Stimulated activated CD8-positive, alpha-beta memory T cell treated with anti-CD3 and anti-CD28 coated beads, Interleukin-15, amount 100 ng/mL, for 1 hour (primary cell): ENCODE measurements at places on chromosomes 1 and 21.

GRCh38 chr1:7558041-7558461, 213.0 kb upstream of the VAMP3 start:
- DNase-seq = no peak

- no peak for DNase-seq
Observed at GRCh38 chr1:31447210-31447609, 34.2 kb downstream of the SERINC2 start.

- DNase-seq = no peak
Observed at GRCh38 chr21:32918478-32919120, 107.1 kb upstream of the OLIG2 start.

- no peak for DNase-seq
Observed at GRCh38 chr1:229953736-229954326, 113.2 kb upstream of the GALNT2 start.

DNA sequence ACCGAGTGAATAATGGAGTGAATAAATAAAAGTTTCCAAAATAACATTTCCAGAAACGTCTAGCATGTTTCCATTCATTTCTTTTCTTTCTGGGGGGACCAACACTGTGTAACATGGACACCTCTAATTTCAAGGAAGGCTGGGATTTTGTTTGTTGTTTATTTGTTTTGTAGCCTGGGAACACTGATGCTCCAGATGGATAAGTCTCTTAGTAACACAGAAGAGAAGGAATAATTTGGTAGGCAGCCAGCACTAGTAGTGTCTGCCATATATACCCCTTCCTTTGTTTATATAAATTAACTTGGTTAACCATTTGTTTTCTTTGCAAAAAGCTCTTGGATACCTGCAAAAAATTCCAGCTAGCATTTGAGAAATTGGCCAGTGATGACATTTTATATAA, 411.4 kb upstream of the DEPDC1 start:
- DNase-seq = no peak

GRCh38 chr1:173302890-173303829, 96.0 kb upstream of the TNFSF4 start:
- DNase-seq = no peak

DNA sequence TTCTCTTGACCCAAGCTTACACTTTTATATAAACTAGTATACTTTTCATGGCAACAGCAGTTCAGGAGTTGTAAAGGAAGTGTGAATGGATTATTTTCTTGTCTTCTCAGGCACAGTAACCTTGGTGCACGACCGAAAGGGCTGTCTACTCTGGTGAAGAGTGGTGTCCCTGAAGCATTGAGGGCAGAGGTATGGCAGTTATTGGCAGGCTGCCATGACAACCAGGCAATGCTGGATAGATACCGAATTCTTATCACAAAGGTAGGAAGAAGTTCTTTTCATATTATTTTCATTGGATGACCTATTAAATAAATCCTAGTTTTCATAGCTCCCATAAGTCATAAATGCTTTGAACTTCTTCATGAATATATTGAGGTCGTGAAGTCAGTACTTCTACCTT, 53.9 kb upstream of the GPR52 start:
- no peak for DNase-seq

- DNase-seq = no peak
Observed at GRCh38 chr1:29237129-29237821, 953 bp downstream of the PTPRU start.

DNA sequence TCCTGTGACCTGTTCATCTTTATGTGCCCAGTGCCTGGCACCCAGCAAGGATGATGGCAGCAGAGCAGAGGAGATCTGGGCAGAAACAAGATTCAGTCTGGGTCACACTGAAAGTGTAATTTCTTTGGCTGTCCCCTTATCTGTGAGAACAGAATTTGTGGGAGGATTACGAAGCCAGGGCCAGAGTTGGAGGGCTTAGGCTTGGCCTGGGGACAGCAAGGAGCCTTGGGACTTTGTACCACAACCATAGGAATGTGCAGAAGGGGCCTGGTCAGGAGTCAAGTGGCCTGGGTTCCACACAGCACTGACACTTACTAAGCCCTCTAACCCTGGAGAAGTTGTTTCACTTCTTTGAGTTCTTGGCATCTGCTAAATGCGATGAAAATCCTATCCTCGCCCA, 12.8 kb downstream of the PMVK start:
- DNase-seq = no peak

DNA sequence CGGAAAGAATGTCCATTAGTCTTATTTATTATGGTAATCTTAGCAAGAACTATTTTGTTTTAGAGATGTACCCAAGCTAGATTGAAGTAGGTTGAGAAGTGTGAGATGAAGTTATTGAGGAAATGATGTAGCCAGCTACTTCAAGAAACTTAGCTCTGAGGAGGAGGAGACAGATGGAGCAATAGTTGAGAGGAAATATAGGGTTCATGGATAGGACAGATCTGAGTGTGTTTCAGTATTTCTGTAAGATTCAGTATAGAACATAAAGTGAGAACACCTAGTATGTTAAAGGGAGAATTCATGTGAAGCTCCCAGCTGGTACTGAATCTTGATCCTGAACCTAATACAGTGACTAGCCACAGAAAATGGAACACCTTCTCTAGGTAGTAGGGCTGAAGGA, 28.9 kb downstream of the TSNAX start:
- DNase-seq = no peak

DNA sequence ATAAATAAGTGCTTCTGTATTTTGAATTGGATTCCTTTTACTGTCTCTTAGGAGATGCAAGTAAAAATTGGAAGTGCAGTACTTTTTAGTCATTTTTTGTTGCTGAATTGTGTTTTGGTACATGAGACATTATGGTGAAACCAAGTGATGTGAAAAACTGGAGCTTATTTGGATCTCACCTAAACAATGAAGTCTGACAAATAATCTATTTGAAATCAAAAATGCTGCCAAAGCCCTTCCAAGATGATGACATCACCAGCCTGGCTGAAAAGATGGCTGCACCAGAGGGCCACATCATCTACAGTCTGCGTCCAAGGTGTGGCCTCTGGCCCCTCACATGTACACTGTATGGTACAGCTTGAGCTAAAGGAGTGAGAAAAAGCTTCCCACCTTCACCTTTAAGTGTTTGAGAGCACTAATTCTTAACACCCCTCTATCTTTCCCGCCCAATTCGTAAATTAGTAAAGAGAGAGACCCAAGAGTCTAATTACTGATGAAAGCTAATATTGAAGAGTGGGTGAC, 192.5 kb upstream of the ST6GALNAC5 start:
- DNase-seq = no peak

- no peak for DNase-seq
Observed at GRCh38 chr1:101089613-101090338, 64.2 kb upstream of the DPH5 start.

- DNase-seq = no peak
Observed at GRCh38 chr1:83499998-83500397, 498.9 kb downstream of the TTLL7 start.
